ENCODE measurements at places on chromosomes 2 and 18.

- no peak for DNase-seq
Observed at GRCh38 chr18:51447351-51448342, 250.2 kb upstream of the MEX3C start.

GRCh38 chr18:79784071-79784913 is 13.4 kb upstream of the KCNG2 start:
- DNase-seq: no peak

DNA sequence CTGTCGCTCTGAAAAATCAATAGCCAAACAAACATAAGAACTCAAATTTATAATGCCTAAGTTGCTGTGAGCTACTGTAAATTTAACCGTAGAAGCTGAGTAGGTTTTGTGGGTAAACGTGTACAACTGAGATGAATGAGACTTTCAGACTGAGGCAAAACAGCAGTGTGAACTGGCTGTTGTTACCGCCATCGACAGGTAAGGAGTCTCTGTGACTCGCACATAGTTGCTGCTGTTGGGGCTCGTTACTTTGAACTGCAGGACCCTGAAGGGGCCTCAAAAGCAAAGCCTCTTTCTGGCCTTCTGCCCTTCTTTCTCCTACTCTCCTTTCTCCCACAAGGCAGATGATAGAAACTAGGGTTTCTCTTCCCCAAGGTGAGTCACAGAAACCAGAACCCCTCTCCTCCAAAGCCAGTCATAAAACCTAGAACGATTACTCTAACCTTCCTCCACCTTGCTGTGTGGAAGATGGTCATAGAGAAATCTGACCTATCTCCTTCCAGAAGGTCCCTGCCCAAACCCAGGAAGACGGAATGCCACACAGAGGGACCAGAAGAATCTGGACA is 101.2 kb downstream of the DLGAP1 start:
- no peak for DNase-seq

GRCh38 chr2:189318761-189319160 is 122.5 kb upstream of the WDR75 start:
- no peak for DNase-seq

GRCh38 chr2:54332386-54332785 is 76.4 kb upstream of the TSPYL6 start:
- no peak for DNase-seq

GRCh38 chr2:126887506-126887905 is 11.2 kb upstream of the TEX51 start:
- no peak for DNase-seq

DNA sequence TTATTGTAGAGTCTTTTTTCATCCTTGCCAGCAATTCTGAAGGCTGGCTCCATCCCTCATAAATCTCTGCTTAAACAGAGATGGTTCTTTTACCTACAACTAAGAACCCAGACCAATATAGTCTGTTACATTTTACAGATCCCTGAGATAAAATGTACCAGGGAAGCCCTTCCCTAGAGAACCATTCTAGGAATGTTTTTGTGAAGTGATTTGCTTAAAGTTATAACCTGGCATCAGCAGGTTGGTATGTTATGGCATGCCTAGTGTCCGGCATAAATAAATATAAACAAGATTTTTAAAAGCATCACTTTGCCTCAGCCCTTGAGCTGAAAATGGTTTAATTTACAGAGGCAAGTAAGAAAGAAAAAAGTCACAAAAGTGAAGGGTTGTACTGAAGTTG is 18.5 kb upstream of the NPAS2 start:
- DNase-seq: no peak

DNA sequence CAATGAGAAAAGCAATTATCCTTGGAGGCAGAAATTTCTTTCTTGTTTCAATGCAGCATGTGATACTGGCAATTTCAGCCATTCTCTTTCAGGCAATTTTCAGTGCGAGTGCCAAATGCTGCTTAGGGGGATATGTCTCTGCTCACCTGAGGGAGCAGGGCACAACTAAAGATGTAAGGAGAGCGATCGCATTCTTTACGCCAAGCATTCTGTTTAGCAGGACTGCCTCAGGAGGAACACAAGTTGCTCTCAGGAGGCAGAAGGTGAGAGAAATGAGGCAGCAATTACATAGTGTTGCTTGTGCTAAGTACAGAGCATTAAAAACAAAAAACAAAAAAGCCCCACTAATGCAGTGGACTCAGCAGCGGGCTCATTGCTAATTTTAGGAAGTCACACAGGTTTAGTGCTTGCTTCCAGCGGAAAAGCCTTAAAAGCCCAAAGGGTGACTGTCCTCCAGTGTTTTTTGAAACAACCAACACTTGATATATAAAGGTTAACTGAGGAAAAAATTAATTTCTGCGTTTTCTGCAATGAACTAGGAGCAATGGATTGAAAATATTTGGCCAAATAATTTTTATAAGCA is 116.9 kb downstream of the METTL8 start:
- no peak for DNase-seq

DNA sequence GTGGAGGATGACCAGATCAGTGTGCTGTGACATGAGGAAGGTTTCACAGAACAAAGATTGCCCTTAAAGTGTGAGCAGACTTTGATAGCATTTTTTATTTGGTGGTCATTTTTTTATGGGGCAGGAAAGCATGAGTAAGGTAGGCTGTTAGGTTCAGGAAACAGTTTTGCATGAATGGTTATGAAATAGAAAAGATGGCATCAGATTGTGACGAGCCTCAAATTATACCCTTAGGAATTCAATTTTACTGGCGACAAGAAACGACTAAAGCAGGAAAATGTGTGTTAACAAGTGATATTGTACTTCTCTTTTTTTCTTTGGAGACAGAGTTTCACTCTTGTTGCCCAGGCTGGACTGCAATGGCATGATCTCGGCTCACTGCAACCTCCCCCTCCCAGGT is 44.7 kb downstream of the PIK3C3 start:
- DNase-seq: no peak

- DNase-seq: no peak
Observed at GRCh38 chr2:32991091-32991845, 44.5 kb downstream of the LTBP1 start.

- DNase-seq: no peak
Observed at GRCh38 chr2:213214209-213214608, 62.8 kb upstream of the IKZF2 start.

- no peak for DNase-seq
Observed at GRCh38 chr2:28224648-28225472, 167.8 kb upstream of the FOSL2 start.

DNA sequence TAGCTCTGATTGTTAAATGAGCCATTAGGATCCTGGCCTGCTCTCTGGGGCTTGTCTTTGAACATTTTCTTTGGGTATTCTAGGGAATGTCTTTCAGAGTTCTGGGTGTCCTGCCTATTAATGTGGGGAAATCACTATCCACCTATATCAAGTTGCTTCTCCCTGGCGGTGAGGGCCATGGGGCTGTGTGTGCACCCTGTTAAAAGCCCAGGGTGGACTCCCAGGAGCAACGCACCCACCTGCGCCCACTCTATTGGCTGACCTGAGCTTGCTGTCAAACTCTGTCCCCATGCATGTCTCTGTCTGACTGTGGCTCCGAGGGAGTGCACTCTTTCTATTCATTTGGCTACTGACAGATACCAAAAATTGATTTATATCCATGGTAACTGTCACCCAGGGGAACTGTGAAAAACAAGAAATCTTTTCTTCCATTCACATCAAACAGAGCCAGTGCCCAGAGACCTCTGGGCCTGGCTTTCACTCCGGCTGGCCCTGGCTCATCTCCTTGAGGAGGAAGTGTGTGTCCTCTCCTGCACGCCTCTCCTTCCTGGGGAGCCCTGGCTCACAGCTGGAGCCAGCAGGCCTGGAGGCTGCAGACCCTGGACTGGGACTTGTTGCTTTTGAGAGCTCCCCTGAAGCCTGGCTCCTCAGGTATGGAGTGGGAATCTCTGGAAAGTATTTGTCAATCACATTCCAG is 10.5 kb upstream of the TOGARAM2 start:
- no peak for DNase-seq

DNA sequence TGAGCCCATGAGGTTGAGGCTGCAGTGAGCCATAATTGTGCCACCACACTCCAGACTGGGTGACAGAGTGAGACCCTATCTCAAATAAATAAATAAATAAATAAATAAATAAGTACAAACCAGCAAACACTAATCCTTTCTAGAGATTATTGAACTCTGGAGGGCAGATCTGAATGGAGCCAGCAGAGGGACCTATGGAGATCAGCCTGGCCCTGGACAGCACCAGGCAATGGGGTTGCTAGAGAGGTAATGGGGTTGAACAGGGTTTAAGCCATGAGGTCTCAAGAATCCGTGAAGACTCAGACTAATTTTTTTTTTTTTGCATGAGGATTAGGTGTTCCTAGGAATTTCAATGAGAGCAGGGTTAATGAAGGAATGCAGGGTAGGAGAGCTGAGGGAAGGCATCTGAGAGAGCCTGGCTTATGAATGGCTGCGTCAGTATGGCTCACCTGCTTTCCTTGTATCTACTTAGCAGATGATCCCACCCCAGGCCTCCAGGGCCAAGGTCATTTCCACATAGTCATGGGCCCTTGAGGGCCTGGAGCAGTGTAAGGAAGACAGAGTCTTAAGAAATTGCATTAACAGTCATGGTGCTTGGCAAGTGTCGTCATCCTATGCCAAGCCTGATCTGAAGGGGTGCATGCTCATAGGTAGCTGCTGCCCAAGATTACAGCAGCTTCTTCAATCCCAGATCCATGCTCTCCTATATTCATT is 34.6 kb upstream of the IL37 start:
- no peak for DNase-seq

DNA sequence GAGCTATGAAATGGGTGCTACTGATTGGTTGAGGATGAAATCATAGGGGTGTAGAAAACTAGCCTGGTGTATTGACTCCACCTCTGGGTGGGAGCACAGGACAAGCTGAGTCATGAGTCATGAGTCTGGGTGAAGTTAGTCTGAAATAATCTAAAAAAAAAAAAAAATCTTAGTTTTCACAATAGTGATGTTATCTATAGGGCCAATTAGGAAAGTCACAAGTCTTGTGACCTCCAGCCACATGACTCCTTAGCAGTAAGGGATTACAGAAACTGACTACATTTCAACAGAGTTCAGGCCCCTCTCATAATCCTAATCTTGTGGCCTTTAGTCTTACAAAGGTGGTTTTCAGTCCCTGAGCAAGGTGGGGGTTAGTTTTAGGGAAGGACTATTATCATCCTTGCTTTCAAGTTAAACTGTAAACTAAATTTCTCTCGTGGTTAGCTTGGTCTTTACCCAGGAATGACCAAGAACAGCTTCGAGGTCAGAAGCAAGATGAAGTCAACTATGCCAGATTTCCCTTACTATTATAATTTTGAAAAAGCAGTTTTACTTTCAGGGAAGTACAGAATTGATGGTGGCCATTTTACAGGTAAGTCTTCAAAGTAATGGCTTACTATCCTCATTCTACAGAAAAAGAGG is 338.0 kb upstream of the GYPC start:
- DNase-seq: no peak

GRCh38 chr2:85423525-85423924 is 5.0 kb downstream of the SH2D6 start:
- no peak for DNase-seq

Measured in GM13976 (cell line).